RCC 7860 (cell line): ENCODE measurements at places on chromosomes 1 and 21.
A peak's percentile ranks its signal among the peaks of the same experiment; 100 is the strongest.

GRCh38 chr1:201447903-201448871 is 20.8 kb downstream of the PHLDA3 start:
- DNase-seq, result peak; percentile 60

GRCh38 chr1:221456918-221457317 is 285.0 kb downstream of the DUSP10 start:
- DNase-seq, result no peak

GRCh38 chr1:62962901-62963776 is 179.2 kb downstream of the ATG4C start:
- DNase-seq, result peak; percentile 10

- no peak for DNase-seq
Observed at GRCh38 chr1:24193046-24193445, 6.0 kb upstream of the IFNLR1 start.

GRCh38 chr1:81887421-81888144 is 86.8 kb downstream of the ADGRL2 start:
- DNase-seq, result no peak

- peak; percentile 77 for DNase-seq
Observed at GRCh38 chr1:11158720-11159321, 30.3 kb upstream of the ANGPTL7 start.

- DNase-seq, result no peak
Observed at GRCh38 chr1:182698971-182699370, 14.6 kb upstream of the RGS8 start.

DNA sequence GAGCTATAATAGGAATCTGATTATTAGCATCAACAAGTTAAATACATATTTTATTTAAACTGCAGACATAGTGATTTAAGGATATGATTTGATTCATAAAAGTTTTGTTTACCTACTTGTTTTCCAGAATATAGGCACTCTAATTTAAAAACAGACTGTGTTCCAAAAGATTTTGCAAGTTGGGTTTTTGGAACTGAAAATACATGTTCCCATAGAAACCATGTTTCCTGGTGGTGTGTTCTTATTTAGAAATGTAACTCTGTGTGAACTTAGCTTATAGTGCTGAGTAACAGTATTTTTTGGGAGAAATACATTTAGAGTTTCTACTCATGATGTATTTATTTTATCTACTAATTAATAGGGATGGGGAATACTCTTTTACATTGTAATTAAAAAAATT is 21.8 kb downstream of the USP25 start:
- no peak for DNase-seq

- DNase-seq, result no peak
Observed at GRCh38 chr1:1425426-1425752, 4.3 kb upstream of the ANKRD65 start.

GRCh38 chr1:177043597-177043996 is 120.9 kb downstream of the ASTN1 start:
- no peak for DNase-seq

DNA sequence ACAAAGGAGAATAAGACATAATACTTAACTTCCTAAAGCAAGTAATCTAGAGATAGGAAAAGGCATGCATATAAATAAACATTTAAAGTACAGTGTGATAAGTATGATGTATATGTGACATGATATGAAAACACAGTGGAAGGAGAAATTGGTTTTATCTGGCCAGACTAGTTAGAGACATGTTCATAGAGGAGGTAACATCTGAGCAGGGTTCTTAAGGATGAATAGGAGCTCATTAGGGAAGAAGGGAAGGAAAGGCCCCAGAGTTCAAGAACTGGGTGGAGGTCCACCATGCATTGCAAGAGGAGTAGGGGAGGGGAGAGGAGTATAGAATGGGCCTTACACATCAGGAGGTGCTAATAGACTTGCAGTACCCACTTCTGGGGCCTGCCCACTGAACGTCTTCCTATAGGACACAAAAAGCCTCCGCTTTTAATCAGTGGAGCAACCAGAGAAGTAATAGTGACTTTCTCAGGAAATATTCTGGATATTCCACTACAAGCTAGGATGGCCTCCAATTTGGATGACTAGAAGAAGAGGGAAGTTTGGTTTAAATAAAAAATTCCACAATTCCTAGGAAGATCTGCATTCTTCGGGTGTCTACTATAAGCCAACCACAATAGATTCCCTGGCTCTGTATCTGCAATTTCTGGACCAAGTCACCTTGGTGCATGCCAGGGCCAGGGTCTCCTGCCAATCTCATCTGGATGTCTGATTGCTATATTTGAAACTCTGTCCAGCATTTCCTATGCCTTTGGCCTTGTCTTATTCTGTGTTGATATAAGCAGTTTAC is 41.9 kb downstream of the NGF start:
- no peak for DNase-seq
